ENCODE measurements at places on chromosomes 5 and 9. TPM values are rescaled to one million over a fixed set of nuclear protein-coding genes. Genes with fewer than 3 reads are reported as not detected.

- H3K27me3 ChIP-seq = no peaks in the 10 kb centered on the region
- no peak overlapping the region for H3K27ac ChIP-seq
- DNase-seq = no peak
- peaks cover 53% of the 10 kb centered on the region for H3K4me1 ChIP-seq
- no peak overlapping the region for H3K4me3 ChIP-seq
Observed at GRCh38 chr5:14723701-14724132, 59.2 kb downstream of the OTULIN start.

DNA sequence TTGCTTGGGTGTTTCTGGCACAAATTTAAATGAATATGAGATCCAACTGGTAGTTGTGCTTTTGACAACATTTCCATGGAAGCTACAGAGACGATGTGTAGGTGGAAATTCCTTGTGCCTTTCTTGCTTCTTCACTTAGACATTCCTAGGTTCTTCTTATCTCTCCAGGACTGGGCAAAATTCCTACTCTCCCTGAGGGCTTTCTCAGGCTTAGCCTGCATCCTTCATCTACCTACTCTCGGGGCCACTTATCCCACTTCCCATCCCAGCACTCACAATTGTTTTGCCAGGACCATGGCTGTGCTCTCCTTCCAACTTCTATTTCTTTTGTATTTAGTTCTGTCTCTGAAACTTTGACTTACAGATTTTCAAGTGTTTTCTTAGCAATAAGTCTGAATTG lies 17.8 kb upstream of the SPINK1 start:
- H3K27me3 ChIP-seq = no peaks in the 10 kb centered on the region
- no peaks in the 10 kb centered on the region for H3K4me1 ChIP-seq
- no peak overlapping the region for H3K4me3 ChIP-seq
- H3K27ac ChIP-seq = no peak overlapping the region
- DNase-seq = no peak

GRCh38 chr9:135277219-135278201 lies 190.0 kb downstream of the OLFM1 start:
- no peak for DNase-seq
- H3K4me1 ChIP-seq = no peaks in the 10 kb centered on the region
- H3K27ac ChIP-seq = no peak overlapping the region
- no peaks in the 10 kb centered on the region for H3K27me3 ChIP-seq

- H3K36me3 ChIP-seq = no peaks in the 10 kb centered on the region
- H3K27me3 ChIP-seq = no peaks in the 10 kb centered on the region
- H3K4me1 ChIP-seq = no peaks in the 10 kb centered on the region
- no peak for DNase-seq
Observed at GRCh38 chr5:179427676-179428056, 82.4 kb upstream of the ADAMTS2 start.

DNA sequence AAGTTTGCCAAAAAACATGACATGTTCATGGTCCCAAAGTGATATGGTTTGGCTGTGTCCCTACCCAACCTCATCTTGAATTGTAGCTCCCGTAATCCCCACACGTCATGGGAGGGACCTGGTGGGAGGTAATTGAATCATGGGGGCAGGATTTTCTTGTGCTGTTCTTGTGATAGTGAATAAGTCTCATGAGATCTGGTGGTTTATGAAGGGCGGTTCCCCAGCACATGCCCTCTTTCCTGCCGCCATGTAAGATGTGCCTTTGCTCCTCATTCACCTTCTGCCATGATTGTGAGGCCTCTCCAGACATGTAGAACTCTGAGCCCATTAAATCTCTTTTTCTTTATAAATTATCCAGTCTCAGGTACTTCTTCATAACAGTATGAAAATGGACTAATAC lies 322.1 kb downstream of the MED10 start:
- DNase-seq = no peak
- H3K36me3 ChIP-seq = no peaks in the 10 kb centered on the region
- H3K4me3 ChIP-seq = no peak overlapping the region
- no peak overlapping the region for H3K27ac ChIP-seq

The SHISAL2B gene
- polyA plus RNA-seq = not detected

The ZFAND5 gene
- polyA plus RNA-seq = 951 TPM

Measured in psoas muscle (tissue), 8 donors.